ENCODE measurements at places on chromosomes 7 and 10.

- H3K4me3 ChIP-seq = no peak overlapping the region
- peak overlapping the region; percentile 73 for H3K27ac ChIP-seq
- H3K27me3 ChIP-seq = no peaks in the 10 kb centered on the region
- peaks cover 74% of the 10 kb centered on the region for H3K36me3 ChIP-seq
- peaks cover 74% of the 10 kb centered on the region for H3K4me1 ChIP-seq
Observed at GRCh38 chr7:77822269-77822668, 23.7 kb downstream of the PHTF2 start.

DNA sequence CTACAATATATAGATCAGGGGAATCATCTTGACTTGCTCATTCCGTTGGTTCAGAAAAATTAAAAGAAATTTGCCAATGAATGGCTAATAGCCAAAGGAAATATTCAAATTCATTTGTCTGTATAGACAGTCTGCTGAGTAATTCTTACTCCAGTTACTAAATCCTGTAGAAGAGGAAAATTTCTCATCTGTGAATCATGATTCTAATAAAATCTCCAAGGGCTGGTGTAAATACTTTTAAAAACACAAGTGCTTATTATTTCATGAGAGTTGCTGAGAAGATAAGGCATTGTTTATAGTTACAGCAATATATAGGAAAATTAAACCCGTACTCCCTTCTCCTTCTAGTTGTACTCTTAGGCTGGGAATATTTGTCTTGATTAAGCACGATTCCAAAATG, 53.0 kb downstream of the WNT2 start:
- H3K4me1 ChIP-seq = no peaks in the 10 kb centered on the region
- peaks cover 13% of the 10 kb centered on the region for H3K27me3 ChIP-seq
- no peaks in the 10 kb centered on the region for H3K36me3 ChIP-seq
- H3K27ac ChIP-seq = no peak overlapping the region

GRCh38 chr10:60944058-60944909, at the start of gene RHOBTB1:
TSS of gene RHOBTB1 (minus strand) at chr10:60944185. CDS start at chr10:60911542, 32,643 bp downstream.
- H3K36me3 ChIP-seq = no peaks in the 10 kb centered on the region
- peak within 1 kb of the TSS; percentile 85 for H3K4me3 ChIP-seq
- peaks cover 23% of the 10 kb centered on the region for H3K27me3 ChIP-seq
- DNase-seq = peak; percentile 49
- H3K27ac ChIP-seq = peak within 1 kb of the TSS; percentile 61
- peaks cover 14% of the 10 kb centered on the region for H3K4me1 ChIP-seq

GRCh38 chr10:22475651-22476600, 130.6 kb downstream of the SPAG6 start:
- no peaks in the 10 kb centered on the region for H3K36me3 ChIP-seq
- H3K27me3 ChIP-seq = peaks cover 47% of the 10 kb centered on the region
- H3K4me1 ChIP-seq = peaks cover 24% of the 10 kb centered on the region
- no peak overlapping the region for H3K27ac ChIP-seq
- DNase-seq = peak; percentile 36

DNA sequence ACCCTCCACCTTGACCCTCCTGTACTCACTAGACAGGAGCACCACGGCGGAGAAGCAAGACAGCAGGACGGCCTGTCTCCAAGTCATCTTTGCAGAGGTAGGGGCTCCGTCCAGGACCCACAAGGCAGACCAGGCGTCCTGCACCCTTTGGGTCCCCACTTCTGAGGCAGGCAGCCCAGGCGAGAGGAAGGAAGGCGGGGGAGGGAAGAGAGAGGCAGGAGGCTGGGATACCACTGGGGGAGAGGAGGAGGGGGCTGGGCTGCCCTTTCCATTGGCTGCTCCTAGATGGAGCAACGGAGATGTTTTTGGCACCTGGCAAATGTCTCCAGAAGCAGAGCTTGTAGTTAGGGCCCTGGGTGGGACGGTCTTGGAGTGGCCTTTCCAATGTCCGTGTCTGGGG, at the start of gene UCMA:
Gene UCMA, minus strand, starts transcription at position 203 of the 400 bp plus-strand sequence. Its CDS starts 116 bp downstream, at position 87.
- H3K27ac ChIP-seq = no peak within 1 kb of the TSS
- DNase-seq = no peak
- no peak within 1 kb of the TSS for H3K4me3 ChIP-seq
- H3K4me1 ChIP-seq = no peaks in the 10 kb centered on the region
- H3K27me3 ChIP-seq = peaks cover 2% of the 10 kb centered on the region

- no peaks in the 10 kb centered on the region for H3K27me3 ChIP-seq
- no peak overlapping the region for H3K4me3 ChIP-seq
Observed at GRCh38 chr10:102268375-102268888, 23.1 kb downstream of the GBF1 start.

GRCh38 chr10:11073410-11073809, 55.7 kb downstream of the CELF2 start:
- H3K4me1 ChIP-seq = no peaks in the 10 kb centered on the region
- H3K27me3 ChIP-seq = peaks cover 3% of the 10 kb centered on the region
- no peak overlapping the region for H3K4me3 ChIP-seq
- no peak overlapping the region for H3K27ac ChIP-seq
- DNase-seq = no peak

Data from activated B cell treated with CpG ODN at 0.5 μM for 24 hours (primary cell).